ENCODE measurements at places on chromosomes 11 and 22. TPM values are rescaled to one million over a fixed set of nuclear protein-coding genes. Genes with fewer than 3 reads are reported as not detected.

- no peak for DNase-seq
These were observed 1.6 kb upstream of the ACY3 start for GRCh38 chr11:67651976-67652781.

C11orf24 gene
- 11.6 TPM for total RNA-seq

FOLR3 gene
- not detected for total RNA-seq

DNA sequence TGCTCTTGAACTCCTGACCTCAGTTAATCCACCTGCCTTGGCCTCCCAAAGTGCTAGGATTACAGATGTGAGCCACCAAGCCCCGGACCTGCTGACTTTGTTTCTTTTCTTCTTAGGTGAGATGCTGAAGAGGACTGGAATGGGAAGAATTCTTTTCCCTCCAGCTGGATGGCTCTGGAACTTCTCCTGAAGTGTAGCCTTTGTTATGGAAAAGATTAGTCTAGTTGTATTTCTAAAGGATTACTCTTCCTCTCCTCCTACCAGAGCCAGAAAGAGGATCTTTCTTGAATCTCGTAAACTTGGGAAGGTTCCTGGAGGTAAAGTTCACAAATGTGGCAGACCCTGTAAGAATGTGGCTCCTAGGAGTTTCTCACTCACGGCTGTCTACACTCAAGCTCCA lies 95.4 kb upstream of the LARGE1 start:
- no peak for DNase-seq

TMEM121B gene
- total RNA-seq, result 0.04 TPM

DNA sequence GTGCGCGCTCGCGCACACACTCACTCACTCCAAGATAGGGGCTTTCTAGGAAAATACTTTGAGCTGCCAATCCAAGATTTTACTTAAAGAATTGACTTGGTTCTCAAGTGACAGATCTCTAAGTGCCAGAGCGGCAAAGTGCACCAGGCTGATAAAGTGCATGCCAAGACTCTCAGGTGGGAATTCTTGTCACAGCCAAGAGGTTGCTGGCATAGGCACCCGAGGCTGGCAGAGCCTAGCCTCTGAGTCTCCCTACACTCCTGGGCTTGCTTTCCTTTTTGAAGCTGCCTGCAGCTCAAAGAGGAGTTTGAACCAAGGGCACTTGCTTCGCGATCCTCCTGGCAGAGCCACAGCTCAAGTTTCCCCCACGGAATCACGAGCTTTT lies 2.5 kb upstream of the ADM start:
- DNase-seq, result no peak

- no peak for DNase-seq
These were observed 155.6 kb upstream of the NCAM1 start for GRCh38 chr11:112805658-112806057.

PRG3 gene
- total RNA-seq, result not detected

DNA sequence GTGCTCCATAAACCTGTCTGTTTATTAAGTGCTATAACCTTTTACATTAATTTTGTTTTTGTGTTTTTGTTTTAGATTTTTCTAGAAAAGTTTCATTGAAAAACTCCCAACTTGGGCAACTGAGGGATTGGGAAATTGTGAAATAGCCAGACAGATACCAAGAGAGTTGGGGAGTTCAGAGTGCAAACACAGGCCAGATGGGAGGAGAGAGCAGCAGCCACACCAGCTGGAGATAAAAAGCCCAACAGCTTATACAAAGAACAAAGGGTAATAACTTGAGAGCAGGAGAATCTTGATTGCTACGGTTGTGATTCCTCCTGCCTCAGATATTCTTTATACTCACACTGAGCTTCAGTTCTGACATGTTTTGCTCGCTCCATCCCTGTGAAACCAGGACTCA lies 1642.2 kb downstream of the LRRC4C start:
- DNase-seq, result no peak

CCDC81 gene
- 0.53 TPM for total RNA-seq

SYT7 gene
- total RNA-seq, result 0.18 TPM

- no peak for DNase-seq
These were observed 1.6 kb upstream of the ANO1 start for GRCh38 chr11:70076461-70076931.

TYR gene
- not detected for total RNA-seq

GLYAT gene
- not detected for total RNA-seq

GRCh38 chr11:84947970-84948580 lies 679.1 kb downstream of the DLG2 start:
- no peak for DNase-seq

DNA sequence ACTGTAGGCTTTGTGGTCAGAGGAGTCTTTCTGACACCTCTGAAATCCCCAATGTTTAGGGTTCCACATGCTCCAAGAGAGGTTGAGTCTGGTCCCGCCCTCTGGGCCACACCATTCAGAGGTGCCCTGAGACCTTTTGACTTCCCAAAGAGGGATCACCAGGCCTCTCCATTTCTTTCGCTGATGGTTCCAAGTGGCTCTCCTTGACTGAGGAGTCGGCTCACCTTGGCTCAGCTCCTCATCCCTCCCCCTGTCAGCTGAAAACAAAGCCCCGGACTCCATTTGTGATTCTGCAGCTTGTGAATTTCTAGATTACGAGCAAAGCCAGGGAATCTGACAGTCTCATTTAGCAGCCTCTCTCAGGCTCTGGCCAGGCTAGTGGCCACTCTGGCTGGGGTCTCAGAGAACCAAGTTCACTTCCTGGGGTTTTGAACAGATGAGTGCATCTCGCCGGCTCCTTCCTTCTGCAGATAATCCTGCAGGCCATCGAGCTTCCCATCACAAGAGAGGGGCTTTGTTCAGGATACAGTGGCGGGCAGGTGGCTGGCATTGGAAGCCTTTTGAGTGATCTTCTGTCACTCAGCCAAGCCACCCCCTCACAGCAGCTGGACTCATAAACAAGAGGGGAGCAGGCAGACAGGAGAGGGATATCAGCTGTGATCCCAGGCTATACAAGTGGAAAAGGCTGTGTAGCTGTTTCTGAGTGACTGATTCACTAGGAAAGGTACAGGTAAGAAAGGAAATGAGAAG lies 102.9 kb downstream of the TRIM29 start:
- DNase-seq, result no peak

DNA sequence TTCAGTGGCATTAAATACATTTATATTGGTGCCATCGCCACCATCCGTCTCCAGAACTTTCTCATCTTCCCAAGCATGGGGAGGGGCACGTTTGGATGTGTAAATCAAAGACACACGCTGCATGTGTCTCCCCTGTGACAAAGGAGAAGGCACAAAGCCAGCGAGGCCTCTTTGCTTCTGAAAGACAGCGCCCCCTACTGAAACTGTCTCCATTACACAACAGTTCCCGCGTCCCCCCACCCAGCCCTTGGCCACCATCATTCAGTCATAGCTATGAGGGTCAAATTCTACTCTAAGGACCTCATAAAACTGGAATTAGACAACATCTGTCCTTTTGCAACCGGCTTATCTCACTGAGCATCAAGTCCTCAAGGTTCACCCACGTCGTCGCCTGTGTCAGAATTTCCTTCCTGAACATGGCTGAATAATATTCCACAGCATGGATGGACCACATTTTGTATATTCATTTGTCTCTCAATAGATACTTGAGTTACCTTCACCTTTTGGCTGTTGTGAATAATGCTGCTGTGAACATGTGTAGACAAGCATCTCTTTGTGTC lies 64.8 kb downstream of the IGF2 start:
- no peak for DNase-seq

DNA sequence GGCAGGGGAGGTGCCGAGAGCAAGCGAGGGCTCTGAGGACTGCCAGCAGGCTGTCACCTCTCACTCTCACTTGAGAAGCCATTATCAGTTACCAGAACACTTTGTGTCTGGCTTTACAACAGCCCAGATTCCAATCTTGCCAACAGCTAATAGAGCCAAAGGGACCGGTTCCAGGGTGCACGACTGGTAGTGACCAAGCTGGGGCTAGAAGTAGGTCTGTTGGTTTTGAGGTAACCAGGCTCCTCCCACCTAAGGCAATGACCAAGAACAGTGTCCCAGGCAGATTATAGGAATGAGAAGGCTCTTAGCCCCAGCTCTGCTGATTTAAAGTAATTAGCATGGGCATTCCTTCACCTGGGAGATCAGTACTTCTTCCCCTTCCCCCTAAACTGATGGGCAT lies 7.2 kb upstream of the IL10RA start:
- no peak for DNase-seq

CCDC73 gene
- not detected for total RNA-seq

DNA sequence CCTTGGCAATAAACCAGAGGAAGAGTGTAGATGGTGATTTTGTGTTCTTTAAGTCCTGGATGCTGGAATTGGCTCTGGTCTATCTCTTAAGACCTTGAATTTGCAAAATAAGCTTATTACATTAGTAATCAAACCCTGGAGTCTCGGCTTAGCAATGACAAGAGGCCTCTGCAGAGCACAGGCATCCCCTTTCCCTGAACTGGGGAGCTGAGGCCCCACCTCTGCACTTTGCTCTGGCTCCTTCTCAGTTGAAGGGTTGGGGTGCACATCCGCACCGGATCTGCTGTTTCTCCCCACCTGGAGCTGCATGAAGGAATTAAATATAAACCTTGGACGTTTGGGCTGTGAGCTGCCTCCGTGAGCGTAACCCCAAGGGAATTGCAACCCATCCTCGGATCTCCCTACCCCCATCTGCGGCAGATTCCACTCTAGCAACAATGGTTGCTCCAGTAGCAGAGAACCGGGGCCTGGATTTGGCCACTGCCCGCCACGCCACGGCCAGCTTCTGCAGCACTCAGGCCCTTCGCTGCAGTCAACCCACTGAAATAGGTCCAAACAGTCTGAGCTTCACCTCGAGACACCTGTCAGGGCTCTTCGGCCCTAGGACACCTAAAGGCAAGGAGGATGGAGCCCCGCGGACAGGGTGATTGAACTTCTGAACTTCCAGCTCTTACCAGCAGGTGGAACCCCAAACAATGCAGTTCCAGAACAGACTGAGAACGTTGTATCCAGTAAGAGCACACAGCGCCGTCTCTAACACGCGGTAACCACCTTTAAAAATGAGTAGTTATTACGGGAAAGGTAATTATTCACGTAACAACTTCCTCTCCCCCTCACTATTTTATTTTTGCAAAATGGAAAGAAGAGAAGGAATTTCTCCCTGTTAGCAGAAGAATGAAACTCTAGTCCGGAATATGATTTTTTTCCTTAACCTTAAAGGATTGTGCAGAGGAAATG lies 54.8 kb upstream of the CAPRIN1 start:
- DNase-seq, result peak; percentile 33

- DNase-seq, result no peak
These were observed 15.5 kb downstream of the CLTCL1 start for GRCh38 chr22:19275919-19276600.

- DNase-seq, result no peak
These were observed 11.3 kb upstream of the CXCR5 start for GRCh38 chr11:118872403-118872821.

DNA sequence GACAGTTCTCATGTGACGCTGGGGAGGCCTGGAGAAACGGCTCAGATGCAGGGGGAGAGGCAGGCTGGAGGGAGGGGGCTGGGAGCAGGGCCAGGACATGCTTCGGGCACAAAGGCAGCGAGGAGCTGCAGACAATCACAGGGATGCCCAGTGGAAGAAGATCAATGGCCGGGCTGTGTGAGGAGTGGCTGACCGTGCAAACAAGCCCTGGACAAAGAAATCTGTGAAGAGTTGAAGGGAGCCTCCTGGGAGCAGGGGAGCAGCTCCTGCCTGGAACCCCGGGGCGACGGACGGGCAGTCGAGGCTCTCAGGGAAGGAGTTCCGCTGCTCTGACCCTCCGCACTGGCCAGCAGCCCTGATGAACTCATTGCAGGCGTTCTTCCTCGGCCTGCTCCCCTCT lies 126.7 kb upstream of the B3GAT1 start:
- no peak for DNase-seq

WNT7B gene
- not detected for total RNA-seq

GRCh38 chr22:22907551-22908494 lies 20.2 kb downstream of the IGLL5 start:
- DNase-seq, result no peak

GRCh38 chr11:45647786-45648185 lies 17.6 kb downstream of the CHST1 start:
- DNase-seq, result no peak

PARVG gene
- not detected for total RNA-seq

DNA sequence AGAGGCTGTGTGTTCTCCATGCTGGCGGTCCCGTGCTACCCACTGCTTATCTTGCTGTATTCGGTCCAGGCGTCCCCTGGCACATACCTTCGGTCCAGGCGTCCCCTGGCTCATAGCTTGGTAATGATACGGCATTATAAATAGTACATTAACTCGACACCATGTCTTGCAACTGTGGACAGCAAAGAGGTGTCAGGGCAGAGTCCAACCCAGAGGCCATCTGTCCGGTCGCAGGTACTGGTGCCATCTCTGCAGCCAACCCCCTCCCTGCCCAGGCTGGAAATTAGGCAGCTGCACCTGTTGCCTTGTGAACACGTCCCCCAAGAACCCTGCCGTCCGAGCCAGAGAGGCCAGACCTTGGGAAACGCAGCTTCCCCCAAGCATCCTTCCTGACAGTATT lies 634.3 kb downstream of the BRD1 start:
- DNase-seq, result no peak
